ENCODE measurements at places on chromosomes 16 and 17.
A peak's percentile ranks its signal among the peaks of the same experiment; 100 is the strongest.

GRCh38 chr17:2271985-2272702 lies 31.4 kb downstream of the SMG6 start:
- no peak for DNase-seq

DNA sequence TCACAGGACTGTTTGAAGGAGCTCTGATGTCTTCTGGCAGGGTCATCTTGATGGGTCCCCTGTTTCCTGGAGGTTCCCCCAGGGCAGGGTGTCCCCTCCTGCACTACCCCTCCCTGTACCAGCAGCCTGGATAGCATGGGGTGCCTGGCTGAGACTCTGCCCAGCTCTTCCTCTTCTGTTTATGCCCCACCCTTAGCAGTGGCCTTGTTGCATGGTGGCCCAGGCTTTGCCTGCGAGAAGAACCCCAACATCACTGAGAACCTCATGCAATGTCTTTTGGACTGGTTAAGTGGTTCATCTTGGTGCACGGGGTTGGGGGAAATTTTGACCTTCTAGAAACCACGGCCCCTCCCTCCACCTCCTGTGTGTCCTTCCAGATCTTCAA lies 121.8 kb downstream of the IRX3 start:
- no peak for DNase-seq

DNA sequence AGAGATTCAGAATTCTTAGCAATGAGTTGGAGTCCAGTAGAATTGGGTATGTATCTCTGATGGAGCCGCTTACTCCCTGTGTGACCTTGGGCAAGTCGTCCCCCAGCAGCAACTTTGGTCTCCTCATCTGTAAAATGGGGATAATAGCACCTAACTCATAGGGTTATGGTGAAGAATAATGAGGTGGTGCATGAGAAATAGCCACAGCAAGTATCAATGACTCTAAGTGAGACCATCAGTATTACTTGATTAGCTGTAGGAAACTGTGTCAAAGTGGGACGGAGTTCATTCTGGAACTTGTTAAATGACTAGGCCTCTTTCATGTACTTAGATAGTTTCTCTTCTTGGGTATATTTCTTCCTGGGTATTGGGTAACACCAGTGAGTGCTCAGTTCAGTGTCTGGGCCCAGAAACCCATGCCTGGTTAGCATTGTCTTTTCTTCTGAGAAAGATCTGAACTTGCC lies 6.4 kb downstream of the PRKCB start:
- DNase-seq = no peak

DNA sequence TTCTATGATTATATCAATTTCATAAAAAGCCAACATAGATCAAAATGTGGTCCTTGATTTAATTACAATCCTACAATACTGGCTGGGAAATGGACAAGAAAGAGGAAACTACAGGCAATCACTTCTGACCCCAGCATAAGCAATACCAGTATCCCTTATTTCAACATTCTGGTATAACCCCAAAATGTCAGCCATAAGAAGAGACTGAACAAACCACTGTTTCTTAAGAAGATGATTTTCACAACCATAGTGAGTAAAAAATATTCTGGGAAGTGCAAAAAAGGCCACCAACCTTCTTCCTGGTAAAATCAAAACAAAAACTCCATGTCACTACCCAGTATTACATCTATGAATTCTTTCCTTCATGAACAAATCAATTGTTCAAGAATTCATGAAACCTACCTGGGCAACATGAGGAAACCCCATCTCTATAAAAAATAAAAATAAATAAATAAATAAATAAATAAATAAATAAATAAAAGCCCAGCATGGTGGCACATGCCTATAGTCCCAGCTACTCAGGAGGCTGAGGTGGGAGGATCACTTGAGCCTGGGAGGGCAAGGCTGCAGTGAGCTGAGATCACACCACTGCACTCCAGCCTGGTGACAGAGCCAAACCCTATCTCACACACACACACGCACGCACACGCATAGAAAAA lies 7.5 kb downstream of the N4BP1 start:
- no peak for DNase-seq

DNA sequence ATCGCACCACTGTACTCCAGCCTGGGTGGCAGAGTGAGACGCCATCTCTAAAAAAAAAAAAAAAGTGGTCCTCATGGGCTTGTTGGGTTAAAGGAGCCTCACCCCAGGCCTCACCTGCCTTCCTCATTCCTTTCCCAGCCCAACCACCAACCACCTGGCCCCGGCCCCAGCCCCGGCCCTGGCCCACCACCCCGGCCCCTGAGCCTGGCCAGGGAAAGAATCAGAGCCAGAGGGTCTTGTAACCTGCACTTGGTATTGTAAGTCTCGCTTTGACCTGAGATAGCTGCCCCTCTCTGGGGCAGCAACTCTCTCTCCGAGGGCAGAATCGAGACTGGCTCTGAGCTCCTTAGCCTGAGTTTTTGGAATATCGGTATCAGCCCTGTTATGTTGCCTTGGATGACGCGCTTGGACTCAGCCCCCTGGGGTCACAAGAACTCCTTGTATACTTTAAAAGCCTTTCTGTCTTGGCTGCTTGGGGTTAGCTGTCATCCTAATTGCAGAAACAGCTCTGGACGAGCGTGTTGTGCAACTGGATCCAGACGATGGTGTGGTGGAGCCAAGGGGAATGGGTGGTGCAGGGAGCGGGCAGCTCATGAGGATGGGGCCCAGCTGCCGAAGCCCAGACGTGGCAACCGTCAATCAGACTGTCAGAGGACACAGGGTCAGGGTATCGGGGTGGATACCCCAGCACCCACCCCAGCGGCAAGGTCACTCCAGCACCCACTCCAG lies 14.6 kb downstream of the SMTNL2 start:
- DNase-seq = no peak

GRCh38 chr16:27867122-27868110 lies 196.1 kb downstream of the GSG1L start:
- peak; percentile 3 for DNase-seq

DNA sequence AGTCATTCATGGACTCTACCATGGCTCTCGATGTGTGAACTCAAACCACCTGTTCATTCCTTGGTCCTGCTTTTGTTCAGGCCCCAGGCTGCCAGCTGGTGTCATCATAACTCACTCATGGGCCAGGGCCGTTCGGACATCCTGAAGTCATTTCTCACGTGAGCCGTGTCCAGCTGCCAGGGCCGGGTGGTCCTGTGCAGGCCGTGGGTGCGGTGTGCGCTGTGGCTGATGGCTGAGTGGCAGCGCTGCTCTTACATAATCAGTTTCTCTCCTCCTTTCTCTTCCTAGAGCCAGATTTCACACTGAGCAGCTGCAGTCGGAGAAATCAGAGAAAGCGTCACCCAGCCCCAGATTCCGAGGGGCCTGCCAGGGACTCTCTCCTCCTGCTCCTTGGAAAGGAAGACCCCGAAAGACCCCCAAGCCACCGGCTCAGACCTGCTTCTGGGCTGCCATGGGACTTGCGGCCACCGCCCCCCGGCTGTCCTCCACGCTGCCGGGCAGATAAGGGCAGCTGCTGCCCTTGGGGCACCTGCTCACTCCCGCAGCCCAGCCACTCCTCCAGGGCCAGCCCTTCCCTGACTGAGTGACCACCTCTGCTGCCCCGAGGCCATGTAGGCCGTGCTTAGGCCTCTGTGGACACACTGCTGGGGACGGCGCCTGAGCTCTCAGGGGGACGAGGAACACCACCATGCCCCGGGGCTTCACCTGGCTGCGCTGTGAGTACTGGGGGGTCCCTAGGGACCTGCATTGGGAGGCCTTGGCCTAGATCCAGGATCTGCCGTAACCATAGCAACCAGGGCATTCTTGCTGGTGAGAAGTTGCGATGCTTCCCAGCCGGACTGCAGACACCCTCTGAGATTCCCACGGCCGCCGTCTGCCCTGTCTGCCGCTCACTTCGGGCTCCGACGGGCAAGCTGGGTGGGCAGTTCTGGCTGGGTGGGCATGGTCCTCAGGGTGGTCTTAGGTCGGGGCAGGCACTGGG lies at the start of gene IL34:
IL34 (plus strand) TSS at position 300 of the 982 bp plus-strand sequence; CDS start at position 689, 389 bp downstream.
- DNase-seq = no peak

Data from activated CD4-positive, alpha-beta T cell treated with anti-CD3 and anti-CD28 coated beads, Interleukin-2, amount 50 U/mL, for 4 hours (primary cell).